Left kidney (tissue), 8 donors: ENCODE measurements at places on chromosomes 1 and 21. TPM values are rescaled to one million over a fixed set of nuclear protein-coding genes. Genes with fewer than 3 reads are reported as not detected.

GRCh38 chr1:114131526-114132220 is 22.0 kb downstream of the SYT6 start:
- DNase-seq = no peak

DNA sequence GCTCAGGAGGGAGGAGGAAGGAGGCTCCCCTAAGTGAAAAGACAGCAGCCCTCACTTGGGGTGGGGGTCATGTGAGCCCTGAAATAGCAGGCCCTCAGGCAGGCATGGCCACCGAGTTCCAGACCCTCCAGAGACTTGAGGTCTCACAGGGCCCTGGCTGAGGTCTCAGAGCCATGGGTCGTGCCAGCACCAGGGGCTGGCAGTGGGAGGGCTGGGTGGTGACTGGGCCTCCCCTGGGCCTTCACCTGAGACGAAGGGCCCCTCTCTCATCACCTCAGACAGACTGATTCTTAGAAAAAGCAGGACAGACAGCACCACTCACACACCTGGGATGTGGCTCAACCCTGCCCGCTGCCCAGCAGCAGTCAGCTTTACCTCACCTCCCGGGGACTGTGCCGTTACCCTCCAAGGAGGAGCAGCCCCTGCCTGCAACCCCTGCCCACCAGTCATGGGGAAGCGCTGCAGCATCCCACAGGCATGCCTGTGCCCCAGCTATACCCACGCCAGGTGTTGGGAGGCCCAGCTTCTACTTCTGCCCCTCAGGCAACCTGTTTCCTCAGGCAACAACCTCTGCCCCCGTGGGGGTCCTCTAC is 42.6 kb upstream of the LRP8 start:
- DNase-seq = no peak

- no peak for DNase-seq
Observed at GRCh38 chr1:22861764-22862440, 110.8 kb downstream of the LACTBL1 start.

Gene CD1E
- polyA plus RNA-seq = not detected

Gene SH2D5
- 0.86 TPM for polyA plus RNA-seq

Gene PYHIN1
- polyA plus RNA-seq = 0.15 TPM

DNA sequence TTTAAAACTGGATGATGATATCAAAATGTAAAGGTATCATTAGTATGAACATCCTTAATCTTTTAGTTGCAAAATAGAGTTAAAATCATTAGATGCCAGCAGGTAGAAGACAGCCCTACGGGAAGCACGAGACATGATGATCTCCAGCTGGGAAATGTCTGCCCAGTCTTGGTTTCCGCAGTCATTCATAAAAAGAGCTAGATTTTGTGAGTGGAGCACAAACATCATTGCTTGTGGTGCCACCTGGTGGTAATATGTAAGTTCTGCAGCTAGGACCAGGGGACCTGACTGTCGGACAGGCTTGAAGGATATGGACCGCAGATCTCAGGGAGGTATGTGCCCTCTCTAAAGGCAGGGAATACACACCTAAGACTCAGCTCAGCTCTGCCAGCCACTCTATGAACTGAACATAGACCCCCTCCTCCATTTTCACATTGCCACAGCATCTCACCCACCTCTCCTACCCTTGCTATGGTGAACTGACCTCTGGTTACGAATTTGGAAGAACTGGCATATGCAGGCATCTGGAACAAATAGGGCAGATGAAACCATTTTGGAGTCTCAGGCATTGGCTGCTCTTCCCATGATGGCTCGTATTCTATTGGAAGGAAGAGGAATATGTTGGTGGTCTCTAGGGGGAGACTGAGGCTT is 9.2 kb downstream of the FCMR start:
- DNase-seq = peak; percentile 83

Gene HTR1D
- 0.23 TPM for polyA plus RNA-seq

GRCh38 chr1:245375789-245376460 is 221.1 kb downstream of the KIF26B start:
- no peak for DNase-seq

Gene OR2T34
- not detected for polyA plus RNA-seq

Gene CD52
- polyA plus RNA-seq = 5.6 TPM

Gene C1orf185
- polyA plus RNA-seq = not detected

DNA sequence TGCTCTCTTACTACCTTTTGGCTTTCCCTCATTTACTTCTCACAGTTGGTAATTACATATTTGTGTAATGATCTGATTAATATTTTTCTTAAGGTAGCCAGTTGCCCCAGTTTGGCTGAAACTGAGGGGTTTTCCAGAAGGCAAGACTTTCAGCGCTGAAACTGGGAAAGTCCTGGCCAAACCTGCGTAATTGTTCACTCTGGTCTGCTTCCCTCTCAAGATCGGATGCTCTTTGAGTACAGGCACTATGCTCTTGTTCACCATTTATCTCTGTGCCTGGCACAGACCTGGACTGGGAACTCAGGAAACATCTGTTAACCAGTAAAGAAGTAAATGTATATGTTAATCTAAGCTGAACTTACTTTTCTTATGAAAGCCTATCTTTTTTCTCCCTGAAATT is 209.6 kb upstream of the HOOK1 start:
- DNase-seq = no peak

DNA sequence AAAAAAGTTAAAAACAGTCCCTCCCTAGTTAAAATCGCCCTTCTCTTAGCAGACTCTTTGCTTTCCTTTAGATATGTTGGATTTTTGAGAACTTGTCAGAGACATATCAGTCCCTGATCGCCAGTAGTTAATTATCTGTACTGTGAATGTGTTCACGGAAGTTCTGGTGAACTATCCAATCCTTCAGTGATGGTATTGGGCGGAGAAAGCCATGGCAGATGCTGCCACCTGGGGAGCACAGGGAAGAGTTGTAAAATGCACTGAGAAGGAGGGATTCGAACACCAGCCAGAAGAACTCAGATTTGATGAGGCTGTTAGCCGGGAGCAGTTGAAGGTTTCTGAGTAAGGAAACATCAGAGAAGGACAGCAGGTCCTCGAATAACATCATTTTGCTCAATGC is 17.5 kb upstream of the KIF14 start:
- DNase-seq = no peak

Gene PTPRC
- 4.6 TPM for polyA plus RNA-seq

GRCh38 chr1:246108278-246108925 is 398.7 kb downstream of the SMYD3 start:
- DNase-seq = no peak

DNA sequence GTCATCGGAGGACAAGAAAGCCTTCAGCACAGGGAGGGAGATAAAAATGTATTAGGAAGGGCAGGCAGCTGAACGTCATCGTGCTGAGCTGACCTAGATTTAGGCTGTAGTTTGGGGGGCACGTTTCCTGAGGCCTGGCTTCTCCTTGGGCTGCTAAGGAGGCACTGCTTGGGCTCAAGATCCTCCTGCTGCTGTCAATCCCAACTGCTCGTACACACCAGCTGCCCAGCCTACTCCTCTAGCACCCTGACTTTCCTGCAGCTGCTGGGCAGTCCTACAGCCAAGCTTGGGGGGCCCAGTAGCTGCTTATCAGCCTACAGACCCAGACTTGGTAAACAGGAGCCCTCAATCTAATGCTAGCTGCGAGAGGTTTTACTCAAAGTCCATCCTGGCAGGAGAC is 6.2 kb downstream of the TMEM35B start:
- DNase-seq = no peak

Gene C1orf87
- polyA plus RNA-seq = 0.28 TPM

DNA sequence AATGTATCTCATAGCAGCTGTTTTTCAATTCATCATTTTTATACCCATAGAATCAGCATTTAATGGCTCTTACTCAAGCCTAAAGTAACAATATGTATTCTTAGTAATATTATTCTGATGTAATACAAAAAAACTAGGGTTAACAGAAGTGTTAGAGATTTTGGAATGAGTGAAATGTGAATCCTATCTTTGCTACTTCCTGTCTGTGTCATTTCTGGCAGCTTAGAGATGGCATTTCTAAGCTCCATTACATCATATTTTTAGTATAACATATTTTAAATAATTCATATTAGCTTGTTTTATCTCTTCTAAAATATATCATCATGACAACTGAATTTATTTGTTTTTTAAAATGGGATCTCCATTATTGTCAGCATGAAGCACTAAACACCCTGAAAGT is 90.2 kb downstream of the LRRC7 start:
- no peak for DNase-seq
